ENCODE measurements at places on chromosomes 6 and 20. TPM values are rescaled to one million over a fixed set of nuclear protein-coding genes. Genes with fewer than 3 reads are reported as not detected.

The FHL5 gene
- 1.8 TPM for total RNA-seq

The DDO gene
- 0.08 TPM for total RNA-seq

The MICB gene
- total RNA-seq, result 0.92 TPM

The KIF25 gene
- total RNA-seq, result not detected

The SPTLC3 gene
- total RNA-seq, result 9.0 TPM

The VGLL2 gene
- total RNA-seq, result not detected

DNA sequence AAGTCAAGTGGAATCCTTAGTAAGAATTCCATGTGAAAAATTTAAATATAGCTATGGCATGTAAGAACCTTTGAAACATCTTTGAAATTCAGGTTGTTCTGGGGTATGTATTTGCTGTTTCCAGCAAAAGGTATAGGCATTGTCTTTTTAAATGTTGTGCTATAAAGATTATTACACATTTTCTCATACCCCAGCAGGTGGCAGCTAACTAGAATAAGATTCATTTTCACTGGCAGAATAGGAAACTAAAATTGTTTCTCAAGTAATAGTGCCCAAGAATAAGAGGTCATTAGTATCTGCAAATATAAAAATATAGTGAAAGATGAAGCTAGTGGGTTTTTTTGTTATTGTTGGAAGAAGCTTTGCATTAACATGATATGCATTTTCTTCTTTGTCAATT is 1.8 kb downstream of the GRIK2 start:
- no peak for ATAC-seq

DNA sequence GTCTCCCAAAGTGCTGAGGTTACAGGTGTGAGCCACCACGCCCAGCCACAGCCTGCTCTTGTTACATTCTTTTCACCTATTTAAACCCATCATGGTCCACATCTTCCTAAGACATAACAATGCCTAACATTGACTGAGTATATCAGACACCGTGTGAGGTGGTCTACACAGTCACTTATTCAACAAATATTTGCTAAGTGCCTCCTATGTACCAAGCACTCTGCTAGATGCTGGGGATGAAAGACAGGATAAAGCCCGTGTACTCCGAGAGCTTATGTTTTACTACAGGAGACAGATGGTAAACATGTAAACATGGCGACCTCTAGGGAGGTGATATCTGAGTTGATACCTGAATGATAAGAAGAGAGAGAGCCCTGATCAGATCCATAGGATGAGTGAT is 12.7 kb downstream of the BCL2L1 start:
- ATAC-seq, result no peak

GRCh38 chr6:139871803-139872510 is 497.5 kb upstream of the CITED2 start:
- no peak for ATAC-seq

- ATAC-seq, result peak; percentile 83
These were observed 79.0 kb downstream of the SYNJ2 start for GRCh38 chr6:158060455-158061360.

DNA sequence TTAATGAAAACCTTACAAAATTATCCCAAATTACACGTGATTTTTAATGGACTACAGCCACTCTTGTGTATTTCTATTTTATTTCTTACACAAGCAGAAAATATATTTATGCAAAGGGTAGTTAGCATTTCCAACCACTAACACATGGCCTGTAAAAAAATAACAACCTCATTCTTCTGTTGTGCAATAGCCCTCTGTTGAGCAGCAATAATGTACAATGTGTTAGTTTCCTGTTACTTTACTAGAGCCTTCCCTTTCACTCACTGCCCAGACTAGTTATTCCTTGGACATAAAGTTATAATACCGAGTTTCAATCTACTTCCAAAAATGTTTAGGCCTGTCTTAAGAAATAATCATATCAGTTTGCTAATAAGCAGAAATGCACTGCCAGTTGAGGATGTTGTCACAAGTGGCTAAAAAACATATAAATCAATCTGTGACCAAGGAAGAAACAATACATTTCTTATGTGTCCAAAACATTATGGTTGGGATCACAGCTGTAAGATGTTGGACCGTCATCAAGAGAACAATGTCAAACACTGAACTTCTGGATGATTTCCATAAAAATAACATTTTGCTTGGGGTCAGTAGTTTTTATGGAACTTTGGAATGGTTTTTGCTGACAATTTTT is 73.6 kb upstream of the RNF146 start:
- no peak for ATAC-seq

DNA sequence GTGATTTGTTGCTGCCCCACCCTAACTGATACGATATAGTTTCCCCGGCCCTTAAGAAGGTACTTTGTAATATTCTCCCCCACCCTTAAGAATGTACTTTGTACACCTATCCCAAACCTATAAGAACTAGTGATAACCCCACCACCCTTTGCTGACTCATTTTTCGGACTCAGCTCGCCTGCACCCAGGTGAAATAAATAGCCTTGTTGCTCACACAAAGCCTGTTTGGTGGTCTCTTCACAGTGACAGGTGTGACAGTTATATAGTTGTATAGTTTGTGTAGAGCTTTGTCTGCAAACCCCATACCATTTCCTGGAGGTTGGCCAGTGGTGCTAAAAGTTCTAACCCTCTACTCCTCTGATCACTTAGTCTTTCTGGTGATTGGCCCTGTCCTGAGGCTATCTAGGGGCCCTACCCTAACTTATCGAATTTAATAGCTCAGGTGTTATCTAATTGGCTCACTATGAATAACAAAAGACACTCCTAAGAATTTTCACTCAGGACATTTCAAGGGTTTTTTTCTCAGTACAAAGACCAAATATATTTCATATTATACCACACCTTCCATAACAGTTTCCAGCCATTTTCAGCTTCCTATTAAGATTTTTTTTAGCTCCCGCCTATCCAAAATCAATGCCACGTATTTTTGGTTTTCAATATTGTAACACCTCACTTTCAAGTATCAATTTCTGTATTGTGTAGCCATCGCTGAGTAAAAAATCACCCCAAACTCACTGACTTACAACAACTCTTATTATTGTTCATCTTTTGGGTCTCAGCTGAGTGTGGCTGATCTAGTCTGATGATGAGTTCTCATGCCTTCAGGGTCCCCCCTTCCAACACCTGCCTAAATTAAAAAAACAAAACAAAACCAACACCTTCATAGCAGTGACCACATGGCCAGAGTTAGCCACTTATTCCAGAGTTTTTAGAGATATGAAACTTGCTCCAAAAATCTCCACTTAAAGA is 9.8 kb upstream of the BTN1A1 start:
- no peak for ATAC-seq

GRCh38 chr20:39910536-39910935 is 778.5 kb downstream of the MAFB start:
- no peak for ATAC-seq

GRCh38 chr6:136038531-136038930 is 187.0 kb downstream of the PDE7B start:
- ATAC-seq, result no peak

GRCh38 chr6:147080225-147080624 is 124.0 kb upstream of the STXBP5 start:
- ATAC-seq, result no peak

All from esophagus mucosa (tissue), 1 donor.